NCI-H187 (cell line): ENCODE measurements at places on chromosomes 1 and 21.

- DNase-seq, result no peak
These were observed 19.2 kb upstream of the RCAN3 start for GRCh38 chr1:24483441-24483840.

- no peak for DNase-seq
These were observed 95.1 kb downstream of the RHOU start for GRCh38 chr1:228830185-228830953.

DNA sequence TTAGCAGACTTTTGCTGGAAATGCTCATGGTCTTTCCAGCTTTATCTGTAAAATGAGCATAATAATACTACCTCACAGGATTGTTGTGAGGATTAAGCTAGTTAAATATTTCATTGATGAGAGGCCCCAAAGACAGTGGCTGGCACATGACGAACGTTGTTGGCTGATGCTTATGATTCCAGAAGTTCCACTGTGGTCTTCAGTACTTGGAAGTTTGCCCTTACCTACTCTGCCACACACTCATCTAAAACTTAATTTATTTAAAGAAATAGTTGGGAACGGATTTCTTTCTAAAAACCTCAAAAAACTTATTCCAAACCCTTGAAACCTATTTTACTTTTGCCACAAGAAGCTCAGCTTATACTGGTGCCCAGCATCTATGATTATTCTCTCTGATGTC lies 170.7 kb downstream of the DHRS3 start:
- no peak for DNase-seq

DNA sequence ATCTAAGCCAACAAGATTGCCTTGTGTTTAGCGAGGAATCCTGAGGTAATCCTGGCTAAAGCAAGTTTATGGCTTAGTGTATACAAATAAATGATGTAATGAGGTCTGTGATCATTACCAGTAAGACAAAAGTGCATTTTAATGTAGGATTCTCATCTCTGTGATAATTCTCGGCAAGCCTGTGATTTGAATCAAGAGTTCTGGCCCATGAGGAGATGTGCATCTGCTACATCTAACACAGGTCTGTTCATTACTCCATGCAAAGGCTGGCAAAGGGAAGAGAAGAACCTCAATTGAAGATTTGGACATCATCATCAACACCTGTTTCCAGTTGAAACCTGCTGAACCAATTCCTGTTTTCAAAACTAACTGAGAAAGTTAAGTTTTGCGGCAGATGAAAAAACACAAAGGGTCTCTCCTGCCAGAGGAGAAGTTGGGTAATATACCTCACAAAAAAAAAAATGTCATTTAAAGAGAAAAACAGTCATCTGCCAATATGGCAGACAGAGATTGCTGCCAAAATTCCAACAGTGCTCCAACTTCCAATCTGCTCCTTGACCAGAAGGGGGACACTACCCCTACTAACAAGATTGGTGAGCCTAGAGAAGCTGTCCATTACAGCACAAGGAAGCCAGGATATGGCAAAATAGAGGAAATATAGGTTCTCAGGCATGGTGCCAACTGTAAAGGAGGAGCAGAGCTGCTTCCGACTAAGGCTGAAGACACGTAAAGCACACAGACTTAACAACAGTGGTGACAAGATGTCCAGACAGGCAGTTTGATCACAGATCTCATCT lies 453.7 kb downstream of the TTLL7 start:
- no peak for DNase-seq

DNA sequence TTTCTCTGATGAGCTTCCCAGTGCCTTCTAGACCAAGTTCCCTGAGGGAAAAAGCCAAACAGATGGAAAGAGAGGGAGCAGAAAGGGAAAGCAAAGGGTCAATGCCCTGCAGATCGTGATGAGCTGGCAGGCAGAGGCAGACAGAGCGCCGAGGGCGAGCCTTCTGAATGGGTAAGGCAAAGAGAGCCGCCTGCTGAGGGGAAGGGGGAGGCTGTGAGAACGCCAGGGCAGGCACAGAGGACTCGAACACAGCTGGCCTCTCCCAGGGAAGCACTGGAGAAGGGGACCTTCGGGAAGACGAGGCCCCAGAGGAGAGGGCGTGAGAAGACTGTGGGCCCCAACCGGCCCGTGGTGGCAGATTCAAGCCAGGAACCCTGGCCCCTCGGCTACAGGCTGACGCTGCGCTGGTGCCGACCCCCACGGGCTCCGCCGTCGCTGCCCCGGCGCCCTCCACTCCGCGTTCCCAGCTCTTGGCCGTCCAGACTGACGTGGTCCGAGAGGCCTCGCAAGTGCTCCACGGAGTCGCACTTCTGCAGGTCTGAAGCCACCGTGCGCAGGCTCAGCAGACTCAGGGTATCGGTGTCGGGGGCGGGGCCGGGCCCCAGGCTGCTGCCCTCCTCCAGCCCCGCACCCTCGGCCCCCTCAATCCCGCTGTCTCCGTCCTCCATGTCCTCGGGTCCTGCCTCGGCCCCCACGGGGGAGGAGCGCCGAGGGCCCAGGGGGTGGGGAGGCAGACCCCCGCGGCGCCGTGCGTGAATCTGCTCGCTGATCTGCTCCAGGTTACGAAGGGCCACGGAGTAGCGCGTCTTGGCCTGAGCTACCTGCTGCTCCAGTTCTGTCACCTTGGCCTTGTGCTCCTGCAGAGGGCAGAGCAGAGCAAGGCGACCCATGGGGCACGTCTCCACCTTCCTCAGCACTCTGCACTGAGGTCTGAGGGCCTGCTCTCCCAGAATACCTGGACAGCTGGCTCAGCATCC lies 13.9 kb downstream of the SH3BP5L start:
- no peak for DNase-seq

GRCh38 chr21:45310459-45310858 lies 22.8 kb upstream of the POFUT2 start:
- no peak for DNase-seq

GRCh38 chr1:96238426-96238825 lies 483.2 kb upstream of the PTBP2 start:
- no peak for DNase-seq

- DNase-seq, result no peak
These were observed 145.0 kb upstream of the TIAM1 start for GRCh38 chr21:31489014-31489413.

DNA sequence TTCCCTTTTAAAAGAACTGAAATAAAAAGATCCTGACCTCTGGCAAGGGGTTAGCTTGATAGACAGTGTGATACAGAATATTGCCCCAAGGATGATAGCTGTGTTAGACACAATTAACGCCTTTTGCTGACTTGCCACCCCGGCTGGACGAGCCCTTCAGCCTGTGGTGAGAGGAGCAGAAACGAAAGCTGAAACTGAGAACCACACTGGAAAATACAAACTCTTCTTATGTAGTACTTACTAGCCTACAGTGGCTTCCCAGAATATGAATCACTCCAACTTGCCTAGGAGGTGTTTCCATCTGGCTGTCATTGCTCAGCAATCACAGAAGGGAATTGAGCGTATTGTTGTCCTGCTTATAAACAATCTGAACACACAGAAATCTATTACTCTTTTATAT lies 22.9 kb downstream of the SAMSN1 start:
- DNase-seq, result no peak

- no peak for DNase-seq
These were observed 5.8 kb downstream of the INKA2 start for GRCh38 chr1:111733183-111733991.

GRCh38 chr1:4108758-4109627 lies 208.9 kb upstream of the C1orf174 start:
- no peak for DNase-seq

DNA sequence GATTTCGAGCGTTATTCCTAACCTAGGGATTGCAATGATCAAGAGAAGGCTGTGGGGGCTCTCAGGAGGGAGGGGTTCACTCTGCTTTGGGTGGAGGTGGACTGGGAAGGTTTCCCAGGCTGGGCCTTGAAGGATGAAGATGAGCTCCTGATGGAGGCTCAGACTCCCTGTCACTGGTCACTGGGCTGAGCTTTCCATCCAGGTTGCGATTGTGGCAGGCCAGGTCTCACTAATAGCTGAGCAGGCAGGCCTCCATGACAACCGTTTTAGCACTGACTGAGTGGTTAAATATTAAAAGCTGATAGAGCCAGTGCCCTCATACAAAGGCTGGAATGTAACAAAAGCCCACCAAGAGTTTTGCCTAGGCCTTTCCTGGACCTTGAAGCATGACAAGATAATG lies 36.2 kb upstream of the EFCAB14 start:
- DNase-seq, result no peak

DNA sequence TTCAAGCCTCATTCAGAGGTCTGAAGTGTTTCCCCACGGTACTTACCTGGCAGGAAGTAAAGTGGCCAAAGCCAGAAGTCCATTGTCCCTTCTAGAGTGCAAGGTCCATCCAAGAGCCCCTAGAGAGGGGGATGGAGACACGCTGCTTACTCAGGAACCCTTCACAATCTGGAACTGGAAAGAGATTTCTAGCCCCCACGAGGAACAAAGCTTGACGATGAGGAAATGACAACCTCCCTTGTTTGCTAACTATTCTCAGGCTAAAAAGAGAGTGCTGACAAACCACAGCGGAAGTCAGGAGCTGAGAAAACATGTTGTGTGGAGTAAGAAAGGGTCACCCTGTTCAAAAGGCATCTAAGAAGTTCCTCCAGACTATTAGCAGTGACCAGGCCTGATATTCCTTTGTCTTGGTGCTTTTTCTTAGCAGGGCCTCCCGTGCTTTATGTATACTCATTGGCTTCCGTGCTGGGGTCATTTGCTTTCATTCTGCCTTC lies at the start of gene FCMR:
Gene FCMR (minus strand): TSS at position 170 of the 494 bp plus-strand sequence. CDS start 87 bp downstream, at position 83.
- DNase-seq, result no peak

- DNase-seq, result no peak
These were observed 112.5 kb downstream of the PBX1 start for GRCh38 chr1:164671323-164671965.

- no peak for DNase-seq
These were observed 1.4 kb downstream of the LYPLA2 start for GRCh38 chr1:23792151-23792945.

DNA sequence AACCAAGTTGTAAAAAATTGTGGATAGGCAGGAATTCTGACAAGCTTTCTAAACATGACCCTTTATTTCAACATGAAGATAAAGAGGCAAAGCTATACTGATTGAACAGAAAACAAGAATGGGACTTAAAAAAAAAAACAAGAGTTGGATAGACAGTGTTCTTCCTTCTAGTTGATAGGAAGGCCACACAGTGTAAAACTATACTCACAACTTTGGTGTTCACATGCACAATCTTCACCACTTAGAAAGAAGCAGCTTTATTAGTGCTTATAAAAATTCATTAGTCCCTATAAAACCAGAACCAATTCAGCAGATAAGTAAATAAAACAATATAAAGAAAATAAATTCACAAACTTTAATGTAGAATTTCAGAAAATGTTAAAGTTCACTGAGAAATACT lies 101.8 kb downstream of the AKT3 start:
- no peak for DNase-seq

- no peak for DNase-seq
These were observed 60.9 kb upstream of the RGS2 start for GRCh38 chr1:192747943-192748342.

DNA sequence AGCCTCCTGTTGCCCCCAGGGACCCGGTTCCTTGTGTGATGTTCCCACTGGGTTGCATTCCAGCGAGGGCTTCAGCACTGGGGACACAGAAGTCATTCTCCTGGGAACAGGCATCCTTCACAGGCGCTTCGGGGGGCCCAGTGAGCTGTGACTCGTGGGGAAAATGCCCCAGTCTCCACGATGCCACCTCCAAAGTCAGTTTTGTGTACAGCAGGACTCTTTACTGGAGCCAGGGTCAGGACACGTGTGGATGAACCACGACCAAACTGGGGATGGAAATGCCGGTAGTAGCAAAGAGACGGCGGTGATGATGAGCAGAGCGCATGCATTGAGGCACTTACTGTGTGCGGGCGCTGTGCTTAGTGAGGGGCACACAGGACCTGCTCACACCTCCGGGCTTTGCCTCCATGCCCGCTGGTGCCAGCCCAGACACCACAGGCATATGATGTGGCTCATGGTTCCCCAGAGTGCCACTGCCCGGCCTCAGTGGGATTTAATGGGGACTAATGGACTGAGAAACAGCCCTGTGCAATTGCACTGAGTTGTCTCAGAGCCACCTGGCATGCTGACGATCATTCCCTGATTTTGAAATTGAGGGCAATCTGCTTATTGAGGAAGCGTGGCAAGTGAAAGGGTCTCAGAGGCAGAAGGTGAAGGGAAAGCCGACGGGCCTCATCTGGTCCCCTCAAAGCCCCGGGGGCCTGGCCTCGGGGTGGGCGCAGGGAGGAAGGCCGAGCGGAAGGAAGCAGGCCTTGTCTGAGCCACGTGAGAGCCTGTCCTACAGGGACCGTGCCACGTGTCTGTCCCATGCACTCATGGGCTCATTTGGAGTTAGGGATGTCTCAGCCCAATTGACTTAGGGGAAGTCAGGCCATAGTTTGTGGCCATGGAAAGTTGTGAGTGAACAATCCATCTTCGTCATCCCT lies 91.4 kb downstream of the PDE9A start:
- DNase-seq, result no peak

- no peak for DNase-seq
These were observed 1542.6 kb downstream of the PLA2G4A start for GRCh38 chr1:188371295-188371806.

GRCh38 chr1:156926175-156926574 lies 5.7 kb downstream of the LRRC71 start:
- DNase-seq, result peak; percentile 99

- no peak for DNase-seq
These were observed 184.5 kb downstream of the DHRS3 start for GRCh38 chr1:12433323-12434053.

GRCh38 chr21:19914028-19914427 lies 1084.2 kb upstream of the NCAM2 start:
- no peak for DNase-seq

GRCh38 chr1:160354388-160354985 lies 11.3 kb downstream of the NCSTN start:
- DNase-seq, result no peak

- no peak for DNase-seq
These were observed 26.1 kb downstream of the KCNJ15 start for GRCh38 chr21:38282921-38283320.

DNA sequence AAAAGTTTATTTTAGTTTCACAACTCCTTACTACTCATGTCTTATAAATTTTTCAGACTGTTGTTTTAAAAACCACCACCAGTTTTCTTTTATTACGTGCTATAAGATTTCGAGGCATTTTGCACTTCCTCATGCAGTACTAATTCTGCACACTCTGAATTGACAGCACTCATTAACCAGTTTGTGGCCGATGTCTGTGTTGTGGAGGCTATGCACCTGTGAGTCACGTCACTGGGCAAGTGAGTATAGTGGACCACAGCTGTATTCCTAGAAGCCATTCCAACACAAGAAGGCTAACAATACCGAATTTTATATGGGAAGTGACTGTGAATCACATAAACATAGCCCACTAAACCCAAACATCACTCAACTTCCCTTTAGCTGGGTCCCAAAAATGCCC lies 21.0 kb upstream of the SPATA6 start:
- no peak for DNase-seq

DNA sequence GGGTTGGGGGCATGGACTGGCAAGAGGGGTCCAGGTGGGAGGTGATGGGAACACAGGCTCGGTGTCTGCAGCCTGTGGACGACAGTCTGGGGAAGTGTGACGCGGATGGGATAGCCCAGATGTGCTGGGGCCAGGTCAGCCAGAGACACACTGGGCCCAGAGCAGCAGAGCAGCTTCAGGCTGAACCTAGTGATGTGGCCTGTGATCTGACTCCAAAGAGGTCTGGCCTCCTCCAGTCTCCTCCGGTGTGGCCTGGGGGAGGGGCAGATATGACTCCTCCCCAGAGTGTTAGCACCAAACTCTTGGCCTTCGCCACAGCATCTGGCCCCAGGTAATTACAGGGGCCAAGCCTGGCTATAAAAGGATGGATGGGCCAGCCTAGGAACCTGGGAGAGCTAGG lies 13.5 kb downstream of the EFNA3 start:
- DNase-seq, result no peak

- DNase-seq, result no peak
These were observed 115.2 kb downstream of the SLC25A24 start for GRCh38 chr1:108084866-108085477.

GRCh38 chr1:235027862-235028250 lies 100.8 kb downstream of the TOMM20 start:
- no peak for DNase-seq
